ENCODE measurements at places on chromosomes 12 and 14.

DNA sequence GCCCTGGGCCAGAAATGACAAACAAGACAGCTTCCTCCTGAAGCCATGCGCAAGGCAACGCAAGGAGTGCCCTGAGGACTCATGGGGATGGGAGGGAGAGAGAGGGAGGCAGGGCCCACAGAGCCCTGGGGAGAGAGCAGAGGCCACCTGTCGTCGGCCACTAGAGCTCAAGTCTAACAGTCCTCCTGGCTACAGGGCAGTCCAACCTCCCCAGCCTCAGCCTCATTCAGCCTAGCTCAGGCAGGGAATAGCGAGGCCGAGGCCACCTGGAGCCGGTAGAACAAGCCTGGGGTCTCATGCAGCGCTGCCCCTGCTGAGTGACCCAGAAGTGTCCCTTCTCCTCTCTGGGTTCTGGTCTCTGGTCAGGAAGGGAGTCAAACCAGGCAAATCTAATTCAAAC lies 69.5 kb downstream of the BCL11B start:
- no peak for ATAC-seq

DNA sequence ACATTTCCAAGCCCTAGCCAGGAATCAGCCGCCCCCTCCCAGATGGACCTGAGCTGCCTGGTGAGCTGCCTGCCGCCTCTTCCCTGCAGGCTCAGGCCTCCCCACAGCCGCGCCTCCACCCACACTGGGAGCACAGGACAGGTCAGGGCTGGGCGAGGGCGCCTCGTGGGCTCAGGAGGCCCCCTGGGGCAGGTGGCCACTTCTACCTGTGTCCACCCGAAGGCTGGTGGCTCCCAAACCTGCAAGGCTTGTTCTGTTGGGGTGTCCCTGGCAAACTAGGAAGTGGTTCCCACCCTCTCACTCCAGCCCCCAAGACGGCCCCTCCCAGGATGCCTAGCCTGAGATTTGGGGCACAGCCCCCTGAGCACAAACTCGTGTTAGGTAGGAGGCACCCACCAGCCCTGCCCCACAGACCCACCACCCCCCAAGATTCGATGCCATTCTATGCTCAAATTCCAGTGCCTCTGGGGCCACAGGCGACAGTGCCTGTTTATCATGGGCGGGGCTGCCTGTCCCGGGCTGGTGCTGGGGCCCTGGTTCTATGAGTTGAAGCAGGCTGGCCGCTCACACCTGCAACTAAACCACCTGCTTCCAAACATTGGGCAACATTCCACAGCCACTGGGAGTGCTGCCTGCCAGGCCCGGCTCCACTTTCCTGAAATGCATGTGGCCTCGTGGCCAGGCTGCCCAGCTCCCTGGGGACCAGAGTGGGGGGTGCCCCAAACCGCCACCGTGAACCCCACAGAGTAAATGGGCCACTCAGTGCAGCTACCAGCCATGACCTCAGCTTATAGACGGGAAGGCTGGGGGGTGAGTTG lies 6.8 kb downstream of the MMP17 start:
- ATAC-seq, result no peak

DNA sequence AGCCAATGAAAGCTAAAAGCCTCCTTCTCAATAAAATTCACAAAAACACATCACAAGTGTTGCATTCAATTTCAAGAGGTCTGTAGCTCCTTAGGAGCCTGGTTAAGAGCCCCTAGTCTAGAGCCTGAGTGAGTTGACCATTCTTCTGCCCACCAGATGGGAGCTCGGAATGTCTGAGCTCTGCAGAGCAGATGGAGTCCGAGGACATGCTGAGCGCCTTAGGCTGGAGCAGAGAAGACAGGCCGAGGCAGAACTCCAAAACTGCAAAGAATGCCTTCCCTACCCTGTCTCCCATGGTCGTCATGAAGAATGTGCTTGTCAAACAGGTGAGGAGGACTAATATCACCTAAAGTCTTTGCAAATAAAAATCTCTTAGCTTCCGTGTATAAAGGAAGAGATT lies 11.6 kb downstream of the CIPC start:
- ATAC-seq, result no peak

DNA sequence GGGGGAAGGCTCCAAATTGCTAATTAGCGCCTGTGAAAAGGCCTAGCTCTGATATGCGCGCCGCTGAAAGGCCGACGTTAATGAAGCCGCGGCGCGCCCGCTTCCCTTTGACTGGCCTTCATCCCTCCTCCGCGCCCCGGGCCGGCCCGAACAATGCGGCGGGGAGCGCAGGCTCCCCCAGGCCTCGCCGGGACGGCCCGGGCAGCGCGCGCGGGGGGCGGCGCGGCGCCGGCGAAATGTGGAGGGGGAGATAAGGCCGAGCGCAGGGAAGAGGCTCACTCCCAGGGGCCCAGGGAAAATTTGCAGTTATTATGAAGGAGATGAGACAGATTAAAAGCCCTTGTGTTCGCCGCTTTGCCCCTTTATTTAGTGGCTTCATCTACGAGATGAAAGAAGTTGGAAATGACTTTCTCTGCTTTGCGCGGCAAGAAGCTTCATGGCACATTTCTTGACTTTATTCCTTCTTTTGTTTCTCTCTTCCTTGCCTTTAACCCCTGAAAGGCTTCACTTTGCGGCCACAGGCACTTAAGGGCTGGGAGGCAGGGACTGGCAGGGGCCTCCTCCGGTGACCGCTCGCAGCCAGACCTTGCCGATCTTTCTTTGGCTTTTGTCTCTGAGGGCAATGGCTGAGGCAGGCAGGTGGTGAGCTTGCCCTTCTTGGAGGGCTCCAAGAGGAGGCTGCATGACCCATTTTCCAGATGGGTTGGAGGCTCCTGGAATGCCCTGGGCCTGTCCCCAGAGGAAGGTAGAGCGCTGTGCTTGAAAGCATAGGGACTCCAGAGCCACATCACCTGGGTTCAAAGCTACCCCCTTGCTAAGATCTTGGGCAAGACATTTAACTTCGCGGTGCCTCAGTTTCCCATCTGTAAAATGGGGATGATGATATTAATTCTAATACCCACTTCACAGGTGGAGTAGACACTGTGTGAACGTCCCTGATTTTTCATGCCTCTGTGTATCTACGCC lies 12.7 kb upstream of the GPATCH2L start:
- peak; percentile 71 for ATAC-seq

- ATAC-seq, result no peak
Observed at GRCh38 chr12:72234886-72235285, 37.3 kb upstream of the TRHDE start.

- peak; percentile 75 for ATAC-seq
Observed at GRCh38 chr12:131912518-131913274, 16.4 kb upstream of the PUS1 start.

DNA sequence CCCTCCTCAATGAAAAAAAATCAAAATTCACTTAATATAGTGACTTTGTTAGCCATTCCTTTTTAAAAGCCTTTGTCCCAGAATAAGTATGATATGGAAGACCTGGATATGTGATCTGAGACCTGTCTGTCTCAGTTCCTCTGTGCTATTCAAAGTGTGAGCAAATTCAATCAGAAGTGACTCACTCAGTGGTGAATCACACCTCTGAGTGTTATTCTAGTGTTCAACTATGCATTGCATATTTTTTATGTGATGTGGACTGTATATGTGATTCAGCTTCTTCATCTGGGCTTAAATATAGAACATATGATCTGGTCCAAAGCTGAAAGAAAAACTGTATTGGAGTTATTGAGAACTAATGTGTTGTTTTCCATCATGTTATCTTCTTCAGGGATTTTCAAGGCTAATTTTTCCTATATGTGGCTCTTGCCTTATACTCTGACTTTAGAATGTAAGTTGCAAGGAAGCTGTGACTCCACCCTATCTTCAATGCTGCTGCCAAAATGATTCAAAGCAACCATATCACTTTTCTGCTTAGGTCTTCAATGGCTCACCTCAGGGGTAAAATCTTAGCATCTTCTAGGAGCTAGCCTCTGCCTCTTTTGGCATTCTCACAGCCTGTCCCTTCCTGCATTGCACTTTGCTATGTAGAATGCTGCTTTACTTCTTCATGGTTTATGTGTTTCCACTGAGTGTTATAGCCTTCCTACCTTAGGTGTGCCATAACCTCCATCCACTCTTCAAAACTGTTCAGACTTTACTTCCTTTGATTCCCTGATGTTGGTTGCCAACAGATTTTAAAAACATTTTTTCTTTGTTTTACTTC lies 169.8 kb downstream of the OTOGL start:
- peak; percentile 95 for ATAC-seq

GRCh38 chr12:22740656-22741355 lies 115.8 kb downstream of the ETNK1 start:
- no peak for ATAC-seq

DNA sequence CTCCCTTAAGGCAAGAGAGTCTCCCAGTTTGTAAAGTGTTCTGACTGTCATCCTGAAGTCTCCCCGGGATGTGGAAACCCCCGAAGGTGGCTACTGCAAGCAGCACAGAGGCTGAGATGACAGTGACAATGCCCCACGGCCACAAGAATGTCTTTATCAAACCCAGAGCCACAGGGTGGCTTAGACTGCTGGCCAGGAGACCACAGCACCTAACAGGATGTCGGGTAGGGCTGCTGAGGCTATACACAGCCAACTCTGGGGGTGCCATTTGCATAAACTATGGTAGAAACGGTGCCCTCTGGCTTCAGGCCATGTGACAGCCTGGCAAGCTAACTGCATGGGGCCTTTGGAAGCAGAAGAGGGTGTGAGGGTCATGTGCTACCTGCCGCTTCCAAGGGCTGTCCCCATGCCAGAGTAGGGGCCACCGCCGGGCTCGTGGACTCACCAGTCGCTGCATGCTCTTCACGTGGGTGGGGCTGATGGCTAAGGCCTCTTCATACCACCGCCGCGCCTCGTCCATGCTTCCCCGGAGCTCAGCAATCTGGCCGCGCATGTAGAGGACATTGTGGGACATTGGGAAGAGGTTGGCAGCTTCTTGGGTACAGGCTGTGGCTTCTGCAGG lies 180.9 kb downstream of the CALM1 start:
- no peak for ATAC-seq

- ATAC-seq, result no peak
Observed at GRCh38 chr12:120914794-120915193, 10.6 kb upstream of the SPPL3 start.

- ATAC-seq, result no peak
Observed at GRCh38 chr14:19800282-19801117, 3.1 kb upstream of the OR4N2 start.

DNA sequence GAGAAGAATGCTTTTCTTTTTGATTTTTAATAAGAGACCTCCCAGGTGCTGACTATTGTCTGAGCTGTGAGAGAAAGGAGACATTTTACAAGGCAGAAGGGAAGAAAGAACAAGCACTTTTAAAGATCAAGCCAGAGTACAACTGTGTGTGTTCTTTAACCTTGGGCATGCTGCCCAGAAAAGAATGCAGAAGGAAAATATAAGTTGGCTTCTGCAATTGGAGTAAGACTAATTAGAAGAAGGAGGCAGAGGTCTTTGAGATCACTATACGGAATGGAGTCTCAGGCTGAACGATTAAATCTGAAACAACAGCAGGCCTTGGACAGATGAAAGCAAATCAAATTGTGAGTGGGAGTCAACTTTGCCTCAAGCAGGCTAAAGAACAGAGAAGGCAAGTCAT lies 230.5 kb downstream of the ATP23 start:
- ATAC-seq, result no peak

DNA sequence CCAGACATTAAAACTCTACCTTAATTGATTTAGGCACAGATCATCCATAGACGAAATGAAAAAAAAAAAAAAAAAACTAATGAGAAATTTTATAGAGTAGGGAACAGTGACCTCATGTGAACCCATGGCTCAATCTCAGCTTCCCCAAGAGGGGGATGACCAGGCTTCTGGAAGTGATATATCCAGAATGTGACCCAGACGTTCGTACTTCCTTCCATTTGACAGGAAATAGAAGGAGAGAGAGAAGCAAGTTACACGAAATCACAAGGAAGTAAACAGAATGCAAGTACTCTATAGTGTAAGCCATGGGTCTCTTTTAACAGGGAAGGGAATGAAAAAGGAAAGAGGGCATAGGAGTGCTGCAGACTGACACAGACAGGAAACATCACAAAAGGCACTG lies 10.1 kb downstream of the FOXN3 start:
- ATAC-seq, result no peak

- ATAC-seq, result no peak
Observed at GRCh38 chr12:130081117-130081805, 81.0 kb upstream of the FZD10 start.

- ATAC-seq, result no peak
Observed at GRCh38 chr12:56763753-56764657, 881 bp downstream of the HSD17B6 start.

- peak; percentile 92 for ATAC-seq
Observed at GRCh38 chr14:34331728-34332623, 130.1 kb downstream of the SPTSSA start.

DNA sequence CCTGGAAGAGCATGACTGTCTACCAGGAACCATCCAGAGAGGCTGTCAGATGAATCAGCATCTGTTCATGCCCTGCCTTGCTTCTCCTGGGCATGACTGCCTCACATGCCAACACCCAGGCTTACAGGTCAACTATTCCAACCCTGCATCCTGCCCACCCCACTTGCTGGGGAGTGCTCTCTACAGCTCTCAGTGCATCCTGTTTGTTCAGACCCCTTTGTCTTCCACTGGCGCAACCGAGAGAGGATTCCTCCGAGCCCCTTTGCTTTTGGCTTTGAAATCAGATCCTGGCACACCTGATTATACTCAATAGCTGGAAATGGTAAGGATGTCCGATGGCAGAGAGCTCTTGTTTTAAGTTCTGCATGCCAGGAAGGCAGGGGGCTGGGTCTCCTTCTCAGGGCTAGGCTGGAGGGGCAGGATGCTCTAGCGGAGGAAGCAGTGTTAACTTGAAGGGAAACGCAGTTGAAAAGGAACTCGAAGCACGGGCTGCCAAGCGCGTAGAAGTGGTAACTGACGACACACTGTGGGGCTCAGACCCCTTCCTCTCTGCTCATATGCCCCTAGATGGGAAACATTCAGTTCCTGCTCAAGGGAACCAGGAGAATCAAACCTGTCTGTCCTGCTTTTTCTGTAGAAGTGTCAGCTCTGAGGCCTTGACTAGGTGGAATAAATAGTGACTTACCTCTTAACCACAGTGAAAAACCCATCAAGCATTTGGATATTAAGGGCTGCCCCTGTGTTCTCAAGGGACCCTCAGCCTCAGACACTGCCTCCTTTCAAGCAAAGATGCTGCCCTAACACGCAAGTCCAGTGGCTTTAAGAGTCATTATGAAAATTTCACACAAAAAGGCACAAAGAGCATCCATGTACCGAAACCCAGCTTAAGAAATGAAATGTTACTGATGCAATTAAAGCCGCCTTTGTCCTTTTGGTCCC lies 297.5 kb downstream of the ZFP36L1 start:
- ATAC-seq, result no peak

- no peak for ATAC-seq
Observed at GRCh38 chr14:64549016-64549415, 745 bp upstream of the PPP1R36 start.

GRCh38 chr14:60482743-60483142 lies 3.1 kb downstream of the C14orf39 start:
- ATAC-seq, result no peak

DNA sequence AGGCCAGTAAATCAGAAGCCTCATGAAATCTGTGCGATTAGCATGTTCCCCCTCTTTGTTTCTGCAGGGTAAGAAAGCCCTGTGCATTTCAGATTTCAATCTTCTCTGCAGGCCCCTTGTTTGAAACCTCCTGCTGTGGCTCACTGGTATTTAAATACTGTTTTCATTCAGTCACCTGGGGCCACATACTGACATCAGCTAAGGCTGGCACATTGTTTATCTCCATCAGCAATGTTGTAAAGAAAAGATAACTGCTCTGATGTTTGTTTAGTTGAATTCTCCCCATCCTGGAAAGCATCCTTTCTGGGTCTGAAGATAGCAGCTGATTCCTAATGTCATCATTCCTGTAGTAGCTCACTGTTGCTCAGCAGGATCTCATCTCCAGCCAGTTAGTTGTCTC lies 554.9 kb downstream of the NRXN3 start:
- ATAC-seq, result no peak

All from motor neuron (in vitro differentiated cells).